ENCODE measurements at places on chromosomes 2 and 18.

DNA sequence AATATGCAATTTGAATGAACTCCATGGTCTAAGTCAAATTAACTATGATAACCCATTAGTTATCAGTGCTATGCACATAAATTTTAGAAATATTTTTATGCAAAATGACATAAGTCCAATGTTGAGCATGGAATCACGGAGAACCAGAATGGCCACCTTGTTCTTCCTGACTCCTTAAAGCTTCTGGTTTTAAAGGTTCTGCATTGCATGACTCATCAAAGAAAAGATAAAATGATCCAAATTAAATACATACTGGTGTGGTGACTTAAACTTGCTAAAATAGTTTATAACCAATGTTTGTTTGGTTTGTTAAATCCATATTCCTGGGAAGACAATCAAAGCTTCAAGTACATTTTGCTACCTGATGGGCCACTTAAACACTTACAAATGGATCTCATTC, 1146.9 kb upstream of the NRXN1 start:
- DNase-seq, result no peak

DNA sequence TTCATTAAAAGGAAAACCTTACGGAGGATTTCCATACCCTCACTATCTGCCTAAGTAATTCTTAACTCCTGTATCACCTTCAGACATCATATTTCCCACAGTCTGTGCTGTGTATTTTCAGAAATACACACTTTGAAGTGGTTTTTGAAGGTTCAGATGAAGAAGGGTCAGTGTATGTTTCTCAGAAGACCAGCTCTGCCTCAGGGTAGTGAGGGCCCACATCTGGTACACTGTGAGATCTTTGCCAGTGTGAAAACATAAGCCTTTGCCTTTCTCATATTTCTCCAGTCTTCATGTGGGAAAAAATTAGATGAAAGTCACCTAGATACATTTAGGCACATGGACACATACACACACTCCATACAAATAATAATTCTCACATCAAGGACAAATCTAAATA, 408.4 kb downstream of the RIT2 start:
- DNase-seq, result no peak

- DNase-seq, result no peak
Measured at GRCh38 chr2:6945087-6945813, 28.0 kb downstream of the RNF144A start.

DNA sequence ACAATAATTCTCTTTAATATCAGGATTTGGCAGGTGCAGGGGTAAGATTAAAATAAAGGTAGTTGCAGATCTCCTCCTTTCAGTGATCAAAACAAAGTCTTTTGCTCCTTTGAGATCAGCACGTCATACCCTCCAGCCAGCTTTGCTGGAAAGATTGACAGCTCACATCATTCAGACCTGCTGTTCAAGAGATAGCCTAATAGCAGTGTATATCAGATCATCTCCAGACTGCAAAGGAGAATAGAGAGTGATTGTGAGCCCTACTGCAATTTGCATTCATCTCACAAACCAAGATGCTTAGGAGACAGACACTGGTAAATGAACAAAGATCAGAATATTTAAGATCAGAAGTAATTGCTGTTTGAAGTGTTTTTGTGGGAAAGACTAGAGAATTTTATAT, 135.8 kb upstream of the DSEL start:
- DNase-seq, result no peak

DNA sequence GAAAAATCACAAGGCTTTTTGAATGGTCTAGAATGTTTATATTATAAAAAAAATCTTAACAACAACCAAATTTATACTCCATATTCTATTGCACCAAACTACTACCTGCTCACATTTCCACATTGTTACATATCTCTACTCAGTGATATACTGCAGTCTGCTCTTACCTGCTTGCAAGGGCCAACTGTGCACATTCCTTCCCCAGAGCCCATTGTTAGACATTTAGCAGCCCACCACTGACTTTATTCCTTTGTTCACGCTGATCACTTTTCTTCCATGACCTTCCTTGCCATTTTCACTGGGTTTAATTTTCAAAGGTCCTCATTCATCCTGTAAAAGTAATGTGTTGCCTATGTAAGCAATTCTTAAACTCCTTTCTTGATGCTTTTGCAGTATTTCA, 109.7 kb upstream of the KCNJ3 start:
- DNase-seq, result no peak

DNA sequence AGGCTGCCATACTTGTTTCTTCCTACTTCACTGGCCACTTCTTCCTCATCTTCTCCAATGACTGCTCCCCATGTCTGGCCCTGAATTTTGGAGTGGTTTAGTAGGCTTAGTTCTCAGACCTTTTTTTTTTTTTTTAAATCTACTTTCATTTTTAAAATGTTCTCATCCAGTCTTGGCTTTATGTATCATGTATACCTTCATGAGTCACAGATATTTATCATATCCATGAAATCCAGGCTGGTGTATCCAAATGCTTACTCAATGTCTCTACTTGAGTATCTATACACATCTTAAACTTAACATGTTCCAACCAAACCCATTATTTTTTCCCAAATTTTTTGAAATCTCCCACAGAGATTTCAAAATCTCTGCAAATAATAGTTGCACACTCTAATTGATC, 26.3 kb upstream of the CFAP36 start:
- DNase-seq, result no peak

- DNase-seq, result no peak
Measured at GRCh38 chr2:45009928-45010701, 863 bp upstream of the SIX2 start.

- DNase-seq, result no peak
Measured at GRCh38 chr2:157741819-157742484, 113.3 kb upstream of the ACVR1C start.

DNA sequence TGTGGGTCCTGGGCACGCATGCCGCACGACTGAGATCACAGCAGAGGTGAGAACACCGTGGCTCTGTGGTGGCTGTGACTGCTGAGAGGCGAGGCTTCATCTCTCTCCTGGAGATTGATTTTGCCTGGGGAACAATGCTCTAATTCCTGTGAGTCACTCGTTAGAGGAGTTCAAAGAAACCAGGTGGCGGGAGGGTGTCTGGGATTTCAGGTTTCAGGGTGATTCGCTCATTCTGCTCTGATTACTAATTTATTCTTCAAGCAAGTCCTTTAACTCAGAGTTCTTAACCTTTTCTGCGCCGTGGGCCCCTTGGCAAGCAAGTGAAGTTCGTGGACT, 56.3 kb downstream of the GLI2 start:
- DNase-seq, result no peak

- no peak for DNase-seq
Measured at GRCh38 chr2:240803191-240803590, 16.8 kb downstream of the KIF1A start.

DNA sequence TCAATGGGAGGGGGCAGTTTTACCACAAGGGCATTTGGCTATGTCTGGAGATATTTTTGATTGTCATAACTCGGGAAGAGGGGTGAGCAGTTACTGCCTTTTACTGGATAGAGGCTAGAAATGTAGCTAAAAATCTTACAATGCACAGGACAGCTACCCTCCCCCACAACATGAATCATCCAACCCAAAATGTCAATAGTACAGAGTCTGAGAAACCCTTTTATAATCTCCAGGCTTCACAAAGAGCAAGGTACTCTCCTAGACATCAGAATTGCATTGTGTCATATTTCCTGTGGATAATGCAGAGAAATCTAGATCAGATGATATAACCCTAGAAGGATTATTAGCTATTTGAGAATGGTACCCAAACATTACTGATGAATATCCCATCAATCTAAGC, 277.1 kb upstream of the NRP2 start:
- DNase-seq, result no peak

DNA sequence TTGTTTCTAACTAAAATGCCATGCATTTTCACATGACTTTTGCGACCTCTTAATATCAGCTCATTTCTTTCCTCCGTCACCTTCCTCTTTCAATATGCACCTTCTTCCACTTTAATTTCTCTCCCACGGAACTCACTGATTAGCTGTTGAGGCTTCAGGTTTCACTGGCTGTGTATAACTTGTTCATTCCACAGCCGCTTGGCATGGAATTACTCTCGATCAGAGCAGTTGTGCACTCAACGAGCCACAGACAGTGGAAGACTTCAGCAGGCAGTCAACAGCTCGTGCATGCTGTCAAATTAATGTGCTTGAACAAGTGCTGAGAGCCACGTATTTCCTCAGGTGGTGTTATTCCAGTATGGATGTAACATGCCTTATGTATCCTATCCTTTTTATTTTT, 491.2 kb upstream of the DDX18 start:
- no peak for DNase-seq

- no peak for DNase-seq
Measured at GRCh38 chr2:196268538-196269338, 97.4 kb upstream of the STK17B start.

DNA sequence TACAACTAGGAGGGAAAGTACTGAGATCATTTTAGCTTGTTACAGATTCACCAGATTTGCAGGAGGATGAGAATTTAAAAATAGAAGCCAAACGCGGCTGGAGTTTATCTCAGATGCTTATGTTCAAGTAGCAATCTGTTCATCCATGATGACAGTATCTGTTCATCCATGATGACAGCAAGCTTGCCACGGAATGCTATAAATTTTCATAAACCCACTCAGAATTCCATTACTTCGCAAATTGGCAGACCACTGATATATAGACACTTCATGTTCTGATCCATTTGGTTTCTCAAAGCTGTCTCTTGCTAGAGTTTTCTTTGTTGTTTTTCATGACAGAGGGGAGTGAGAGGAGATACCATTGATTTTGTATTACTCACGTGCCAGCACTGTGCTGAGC, 84.2 kb downstream of the GAREM1 start:
- DNase-seq, result no peak

DNA sequence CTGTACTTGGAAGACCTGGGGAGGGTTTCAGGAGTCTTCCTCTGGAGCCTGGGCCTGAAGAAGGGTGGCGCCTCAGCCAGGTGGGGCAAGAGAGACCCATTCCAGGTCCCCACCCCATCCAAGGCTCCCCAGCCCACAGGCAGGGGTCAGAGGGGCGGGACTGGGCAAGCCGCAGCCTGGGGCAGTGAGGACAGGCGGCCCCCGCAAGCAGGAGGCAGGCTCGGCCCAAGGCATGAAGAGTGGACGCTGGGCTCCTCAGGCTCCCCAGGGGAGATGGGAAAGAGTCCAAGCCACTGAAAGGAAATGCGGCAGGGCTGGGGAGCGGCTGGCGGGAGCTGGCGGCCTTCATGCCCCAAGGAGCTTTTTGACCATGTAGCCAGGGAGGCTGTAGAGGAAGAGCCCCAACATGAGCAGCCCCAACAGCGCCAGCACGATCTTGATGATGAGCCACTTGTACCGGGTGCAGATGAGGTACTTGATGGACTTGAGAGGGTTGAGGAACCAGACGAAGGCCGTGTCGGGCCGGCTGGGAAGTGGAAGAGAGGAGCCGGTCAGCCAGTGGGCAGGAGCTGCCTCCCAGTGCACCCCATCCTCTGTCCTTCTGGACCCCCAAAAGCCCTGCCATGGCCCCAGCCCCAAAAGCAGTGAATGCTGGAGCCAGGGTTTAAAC, 20.1 kb downstream of the OTOF start:
- DNase-seq, result no peak

- no peak for DNase-seq
Measured at GRCh38 chr18:35682281-35682867, 100.8 kb downstream of the GALNT1 start.

DNA sequence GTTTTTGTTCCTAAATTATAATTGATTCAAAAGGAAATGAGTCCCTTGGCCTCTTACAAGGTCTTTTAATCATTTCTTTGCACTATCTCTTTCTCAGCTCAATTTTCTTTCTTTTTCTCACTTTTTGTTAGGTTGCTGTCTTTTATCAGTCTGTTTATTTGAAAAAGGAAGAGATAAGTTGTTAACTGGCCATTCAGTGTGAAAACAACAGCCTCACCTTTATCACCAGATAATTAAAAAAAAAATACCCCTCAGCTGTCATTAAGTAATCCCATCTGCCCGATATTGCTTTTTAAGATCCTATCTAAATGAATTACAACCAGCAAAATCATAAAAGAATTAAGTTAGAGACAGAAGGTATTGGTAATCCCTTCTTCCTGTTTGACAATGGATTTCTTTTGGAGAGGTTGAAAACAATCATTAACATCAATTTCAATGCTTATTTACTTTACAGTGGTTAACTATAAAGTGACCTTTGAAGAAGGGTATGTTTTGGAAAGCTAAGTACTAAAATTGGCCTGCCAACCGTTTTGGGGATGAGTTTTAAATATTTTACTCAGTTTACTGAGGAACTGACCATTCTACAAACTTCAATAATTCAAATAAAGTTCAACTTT, 104.9 kb downstream of the TGIF1 start:
- DNase-seq, result no peak

- no peak for DNase-seq
Measured at GRCh38 chr2:14304326-14304725, 328.2 kb upstream of the LRATD1 start.

DNA sequence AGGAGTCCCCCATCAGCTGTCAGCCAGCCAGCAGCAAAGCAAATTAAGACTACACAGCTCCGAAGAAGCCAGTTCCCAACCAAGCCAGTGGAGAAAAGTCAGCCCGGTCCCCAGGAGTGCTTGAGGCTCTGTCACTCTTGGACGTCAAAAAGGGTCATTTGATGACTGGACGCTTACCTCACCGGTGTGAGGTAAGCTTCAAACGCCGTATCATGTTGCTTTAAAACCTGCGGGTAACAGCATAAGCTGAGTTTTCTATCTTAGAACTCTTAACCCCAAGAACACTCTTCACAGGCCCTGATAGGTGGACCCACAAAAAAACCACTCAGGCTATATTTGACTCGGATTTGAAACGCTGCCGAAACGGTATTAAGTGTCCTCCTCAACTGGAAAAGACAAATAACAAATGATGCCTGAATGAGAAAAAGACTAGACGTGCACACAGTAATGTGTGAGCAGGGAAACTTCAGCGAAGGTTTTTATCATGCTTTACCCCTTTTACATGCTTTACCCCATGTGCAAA, 682 bp upstream of the LNPK start:
- no peak for DNase-seq
